ENCODE measurements at places on chromosomes 12 and 14.

GRCh38 chr12:25424211-25424731, 128.8 kb downstream of the LMNTD1 start:
- no peak for DNase-seq

GRCh38 chr12:728781-729180, 23.6 kb upstream of the WNK1 start:
- DNase-seq: no peak

- DNase-seq: no peak
Observed at GRCh38 chr14:101977311-101978071, 13.1 kb downstream of the DYNC1H1 start.

GRCh38 chr14:90495357-90496276, 98.8 kb downstream of the CALM1 start:
- DNase-seq: peak; percentile 14

DNA sequence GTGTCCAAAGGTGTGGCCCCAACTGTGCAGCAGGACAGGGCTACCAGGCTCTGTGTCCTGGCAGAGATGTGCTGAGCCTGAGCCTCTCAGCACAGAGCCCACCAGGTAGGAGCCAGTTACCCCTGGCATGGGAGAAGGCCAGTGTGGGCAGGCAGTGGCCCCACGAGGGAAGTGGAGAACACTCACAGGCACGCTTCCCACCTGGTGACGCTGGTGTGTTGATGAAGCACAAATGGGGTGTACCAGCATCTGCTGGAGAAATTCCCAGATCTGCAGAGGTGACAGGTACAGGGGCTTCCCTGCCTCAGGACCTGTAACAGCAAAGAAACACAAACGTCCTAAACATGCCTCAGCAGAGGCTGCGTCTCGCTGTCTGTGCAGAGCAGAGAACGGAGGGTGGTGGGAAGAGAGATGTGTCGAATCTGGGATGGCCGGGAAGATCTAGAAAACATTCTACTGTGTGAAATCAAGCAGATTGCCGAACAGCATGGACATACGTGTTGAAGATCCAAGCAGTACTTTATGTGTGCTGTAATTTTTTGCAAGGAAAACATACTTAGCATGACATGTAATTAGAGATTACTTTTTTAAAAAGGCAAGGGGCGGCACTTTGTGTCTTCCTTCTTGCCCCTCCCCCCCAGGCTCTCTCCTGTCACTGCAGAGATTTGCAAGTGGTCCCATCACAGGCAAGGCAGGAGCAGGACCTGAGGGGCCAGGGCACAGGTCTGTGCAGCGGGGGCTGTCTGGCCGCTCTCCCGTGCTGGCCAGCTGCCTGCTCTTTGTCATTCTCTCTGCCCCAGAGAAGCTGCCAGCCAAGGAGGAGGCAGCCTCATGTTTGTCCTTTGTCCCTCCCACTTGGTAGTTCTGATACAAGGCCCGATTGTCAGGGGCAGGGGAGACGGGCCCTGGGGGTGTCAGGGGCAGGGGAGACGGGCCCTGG, 17.3 kb downstream of the HIP1R start:
- no peak for DNase-seq

GRCh38 chr12:91271185-91271584, 88.6 kb upstream of the DCN start:
- no peak for DNase-seq

DNA sequence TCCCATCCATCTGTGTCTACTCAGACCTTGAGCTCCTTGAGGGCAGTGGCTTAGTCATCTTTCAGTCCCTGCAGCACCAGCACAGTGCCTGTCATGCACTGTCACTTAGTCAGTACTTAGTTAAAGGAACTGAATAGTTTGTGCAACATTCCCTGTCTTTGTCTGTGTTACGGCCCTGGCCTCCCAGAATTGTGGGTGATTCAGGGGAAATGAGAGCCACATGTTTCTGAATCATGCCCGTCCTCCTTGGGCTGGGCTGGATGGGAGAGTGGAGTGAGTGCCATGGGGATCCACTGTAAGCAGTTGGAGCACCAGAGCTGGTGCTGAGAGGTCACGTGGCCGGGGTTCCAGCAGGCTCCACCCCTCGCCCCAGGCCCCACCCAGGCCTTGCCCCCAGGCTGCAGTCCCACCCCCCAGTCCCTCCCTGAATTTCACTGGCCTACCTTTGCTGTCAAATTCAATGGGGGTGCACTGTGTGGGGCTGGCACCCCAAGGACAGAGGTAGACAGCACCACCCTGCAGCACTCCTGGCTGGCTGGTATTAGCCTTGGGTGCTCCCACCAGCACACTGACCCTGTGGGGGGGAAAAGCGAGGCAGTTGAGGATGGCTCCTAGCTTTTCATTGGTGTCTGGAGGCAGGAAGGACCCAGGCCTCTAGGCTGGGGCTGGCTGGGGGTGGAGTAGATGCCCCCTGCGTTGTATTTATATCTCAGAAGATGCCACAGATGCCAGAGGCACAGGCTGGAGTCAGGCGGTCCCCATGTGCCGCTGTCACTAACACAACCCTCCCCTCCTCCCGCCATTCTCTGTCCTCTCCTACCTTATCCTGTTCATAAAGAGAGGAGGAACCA, 7.5 kb downstream of the ITGA5 start:
- DNase-seq: no peak

DNA sequence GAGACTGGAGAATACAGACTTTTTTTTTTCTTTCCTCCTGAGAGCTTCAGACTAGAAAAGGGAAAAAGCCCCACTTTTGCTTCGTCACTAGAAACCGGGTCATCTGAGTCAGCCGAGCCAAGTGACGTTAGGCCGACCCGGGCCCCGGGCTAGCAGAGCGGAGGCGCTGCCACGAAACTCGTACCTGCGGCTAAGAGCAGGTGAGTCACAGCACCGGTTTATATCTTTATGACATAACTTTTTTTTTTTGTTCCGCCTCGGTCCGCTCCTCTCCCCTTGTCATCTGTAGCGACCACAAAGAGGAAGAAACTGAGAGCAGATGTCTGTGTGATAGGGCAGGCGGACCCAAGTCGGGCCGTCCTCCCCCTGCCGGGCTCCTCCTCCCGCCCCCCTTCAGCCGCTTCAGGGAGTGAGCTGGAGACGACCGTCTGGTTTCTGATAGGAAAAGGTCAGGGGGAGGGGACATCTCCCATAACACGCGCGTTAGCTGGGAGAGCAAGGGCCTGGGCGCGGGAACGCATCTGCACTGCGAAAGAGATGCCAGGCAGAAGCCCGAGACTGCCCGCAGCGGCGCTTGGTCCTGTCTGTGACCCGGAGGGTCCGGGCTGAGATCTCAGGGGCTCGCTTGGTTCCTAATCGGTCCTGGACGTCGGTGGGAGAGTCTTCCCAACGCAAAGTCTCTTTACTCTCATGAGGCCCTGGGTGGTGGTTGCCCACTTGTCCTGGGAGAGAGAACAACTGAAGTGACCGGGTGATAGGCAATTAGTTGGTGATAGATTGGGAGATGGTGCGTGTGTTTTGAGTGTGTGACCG, 586 bp downstream of the TTC6 start:
- DNase-seq: peak; percentile 97

DNA sequence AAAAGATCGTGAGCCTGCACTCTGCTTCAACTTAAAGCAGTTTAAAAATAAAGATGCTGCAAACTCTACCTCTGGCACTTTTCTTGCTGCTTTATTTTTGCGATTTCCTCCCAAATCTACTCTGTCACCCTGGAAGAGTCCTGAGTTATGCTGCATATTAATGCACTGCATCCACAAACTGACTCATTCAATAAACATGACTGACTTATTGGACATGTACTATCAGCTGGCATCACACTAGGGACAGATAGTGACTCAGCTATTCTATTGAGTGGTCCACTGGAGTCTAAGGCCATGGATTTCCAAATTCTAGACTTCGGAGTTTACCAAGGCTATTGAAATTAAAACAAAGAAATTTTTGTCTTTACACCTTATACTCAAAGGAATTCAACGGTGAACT, 90.7 kb upstream of the PTPRR start:
- DNase-seq: no peak

DNA sequence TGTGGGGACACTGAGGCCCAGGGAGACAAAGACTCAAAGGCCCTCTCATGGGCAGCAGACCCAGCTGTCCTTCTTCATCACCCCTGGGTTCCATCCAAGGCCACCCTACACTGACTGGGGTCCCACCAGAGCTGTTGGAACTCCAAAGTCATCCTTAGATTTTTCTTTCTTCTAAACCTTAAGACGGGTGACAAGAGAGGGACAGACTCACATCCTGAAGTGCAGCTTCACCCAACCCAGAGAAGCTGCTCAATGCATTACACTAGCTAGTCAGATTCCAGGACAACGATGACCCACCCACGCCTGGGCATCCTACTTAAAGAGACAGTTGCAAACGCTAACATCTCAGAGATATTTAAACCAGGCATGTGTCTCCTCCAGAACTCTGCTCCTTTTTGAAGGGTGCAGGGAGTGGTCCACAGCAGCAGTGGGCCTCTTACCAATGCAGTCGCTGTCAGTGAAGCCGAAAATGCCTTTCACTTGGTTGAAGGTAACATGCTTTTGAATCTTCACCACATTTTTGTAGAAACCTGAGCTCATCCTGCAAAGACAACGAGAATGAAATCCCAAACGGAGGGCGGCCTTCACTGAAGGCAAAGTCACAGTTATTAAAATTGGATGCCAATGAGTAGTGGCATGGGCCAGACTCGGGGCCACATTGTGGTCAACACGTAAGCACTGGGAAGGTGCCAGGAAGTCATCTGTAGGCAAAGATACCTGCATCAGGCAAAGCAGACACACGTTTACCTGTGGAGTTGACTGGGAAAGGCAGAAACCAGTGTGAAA, 23.4 kb downstream of the SLC25A47 start:
- DNase-seq: no peak

DNA sequence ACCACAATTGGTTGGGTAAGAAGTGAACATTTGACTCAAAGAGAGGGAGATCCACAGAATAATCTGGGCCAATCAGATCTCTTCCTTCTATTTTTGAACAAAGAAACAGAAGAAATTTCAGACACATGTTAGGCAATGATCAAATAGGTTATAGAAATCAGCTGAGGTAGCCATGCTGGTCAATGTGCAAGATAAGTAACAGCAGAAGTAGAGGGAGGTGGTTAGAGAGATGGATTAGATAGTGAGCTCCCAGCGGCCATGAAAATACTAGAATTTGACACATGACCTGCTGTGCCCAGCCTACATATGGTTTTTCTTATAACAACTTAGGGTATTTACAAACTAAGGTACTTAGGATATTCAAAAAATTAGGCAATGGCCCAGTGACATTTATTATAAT, 230.9 kb upstream of the ARID2 start:
- DNase-seq: no peak

DNA sequence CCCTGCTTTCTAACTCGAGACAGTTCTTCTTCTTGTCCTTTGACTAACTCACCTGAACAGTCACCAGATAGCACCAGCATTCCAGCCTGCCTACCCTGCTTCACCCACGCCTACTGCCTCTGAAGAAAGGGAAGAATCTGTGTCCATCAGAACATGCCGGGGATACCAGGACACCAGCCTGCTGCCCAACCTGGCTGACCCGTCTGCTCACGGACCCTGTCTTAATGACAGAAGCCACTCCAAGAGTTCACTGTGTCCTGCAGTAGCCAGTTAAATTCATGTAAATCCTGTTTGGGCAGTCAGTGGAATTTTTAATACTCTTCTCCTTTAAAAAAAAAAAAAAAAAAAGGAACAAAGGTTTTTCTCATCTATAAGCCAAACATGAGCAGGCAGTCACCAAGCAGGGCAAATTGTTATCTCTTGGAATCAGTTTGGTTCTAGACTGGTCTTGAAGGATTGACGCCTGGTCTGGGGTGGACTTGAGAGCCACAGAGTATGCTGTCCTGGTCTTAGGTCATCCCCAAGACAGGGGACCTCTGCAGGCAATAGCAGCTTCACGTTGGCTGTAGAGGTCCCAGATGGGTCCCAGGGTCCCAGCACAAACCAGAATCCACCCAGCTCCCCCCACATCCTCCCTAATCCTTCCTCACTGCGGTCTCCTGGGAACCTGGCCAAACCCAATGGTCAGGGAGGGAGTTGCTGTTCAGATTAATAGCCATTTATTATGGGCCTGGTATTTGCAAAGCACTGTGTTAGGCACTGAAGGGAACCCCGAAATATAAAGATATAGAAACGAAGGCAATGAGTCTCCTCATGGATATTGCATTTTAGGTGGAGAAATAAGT, 181.1 kb upstream of the HIF1A start:
- no peak for DNase-seq

DNA sequence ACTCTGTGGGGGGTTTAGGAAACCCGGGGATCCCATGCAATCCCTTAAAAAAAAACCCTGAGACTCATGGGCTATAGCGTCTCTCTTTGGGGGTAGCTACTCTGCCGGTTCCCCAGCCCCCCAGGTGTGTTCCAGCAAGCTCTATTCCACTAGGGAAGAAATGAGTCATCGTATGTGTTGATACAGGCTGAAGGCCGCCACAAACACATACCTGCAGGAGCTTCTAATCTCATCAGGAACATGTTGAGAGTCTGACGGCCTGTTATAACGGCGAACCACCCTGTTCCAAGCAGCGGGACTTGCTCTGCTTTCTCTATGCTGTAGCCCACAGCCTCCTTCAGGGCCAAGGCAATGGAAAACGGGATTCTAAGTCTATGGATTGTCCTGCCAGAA, 977 bp upstream of the KRT5 start:
- DNase-seq: no peak

GRCh38 chr14:71116568-71117122, 209.4 kb downstream of the PCNX1 start:
- no peak for DNase-seq

- DNase-seq: no peak
Observed at GRCh38 chr12:131940141-131940547, 9.6 kb upstream of the EP400 start.

DNA sequence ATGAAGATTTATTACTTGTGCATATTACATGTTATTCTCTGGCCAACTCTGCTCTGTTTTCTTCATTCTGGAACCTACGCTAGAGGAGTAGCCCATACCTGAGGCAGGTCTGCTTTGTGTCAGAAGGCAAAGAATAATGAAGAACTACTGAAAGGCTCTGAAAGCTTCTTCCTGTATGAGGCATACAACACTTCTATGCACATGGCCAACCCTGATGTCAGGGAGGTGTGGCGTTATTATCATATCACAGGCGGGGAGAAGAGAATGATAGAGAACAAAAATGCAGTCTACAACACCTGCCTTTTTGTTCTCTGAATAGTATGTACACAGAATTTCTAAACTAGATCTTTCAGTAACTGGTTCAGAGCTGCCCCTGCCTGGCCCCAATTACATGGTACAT, 32.5 kb upstream of the CRY1 start:
- peak; percentile 71 for DNase-seq

- no peak for DNase-seq
Observed at GRCh38 chr14:93173943-93174395, 10.7 kb downstream of the MOAP1 start.

- no peak for DNase-seq
Observed at GRCh38 chr12:3252450-3252891, 175.3 kb downstream of the TSPAN9 start.

DNA sequence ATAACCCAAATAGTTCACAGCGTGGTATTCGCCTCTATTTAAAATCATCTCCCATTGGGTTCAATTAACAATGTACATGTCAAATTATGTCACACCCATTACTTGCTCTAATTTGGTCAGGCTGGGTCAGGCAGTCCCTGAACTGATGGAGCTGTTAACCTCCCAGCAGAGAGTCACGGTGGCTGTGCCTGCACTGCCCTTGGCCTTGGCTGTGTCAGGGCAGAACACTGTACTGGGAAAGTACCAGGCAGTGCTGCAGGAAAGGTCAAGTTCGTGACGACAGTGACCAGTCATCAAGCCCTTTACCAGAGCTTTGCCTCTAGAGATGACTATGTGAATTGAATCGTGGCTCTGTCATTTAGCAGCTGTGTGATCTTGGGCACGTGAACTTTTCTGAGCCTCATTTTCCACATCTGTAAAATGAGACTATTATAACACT, 100.0 kb downstream of the ARF6 start:
- DNase-seq: no peak
